Activated CD8-positive, alpha-beta T cell treated with anti-CD3 and anti-CD28 coated beads, Interleukin-2, amount 10 ng/mL, durations not matched to agents 7 days and 5 days (primary cell): ENCODE measurements at places on chromosomes 13 and 19. TPM values are rescaled to one million over a fixed set of nuclear protein-coding genes. Genes with fewer than 3 reads are reported as not detected.

DNA sequence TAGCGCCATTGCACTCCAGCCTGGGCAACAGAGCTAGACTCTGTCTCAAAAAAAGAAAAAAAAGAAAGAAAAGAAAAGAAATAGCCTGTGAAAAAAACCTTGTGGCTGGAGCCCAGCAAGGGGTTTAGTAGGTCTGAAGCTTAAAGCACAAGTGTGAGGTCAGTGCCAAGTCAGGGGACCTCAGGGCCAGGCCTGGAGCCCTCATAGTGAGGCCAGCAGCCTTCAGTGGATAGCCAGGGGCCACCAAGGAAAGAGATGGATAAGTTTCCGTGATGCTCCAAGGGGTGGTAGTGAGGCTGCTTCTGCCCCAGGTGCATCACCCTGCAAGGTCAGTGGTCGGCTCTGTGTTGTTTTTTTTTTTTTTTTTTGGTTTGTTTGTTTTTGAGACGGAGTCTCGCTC lies 12.9 kb downstream of the TINCR start:
- no peaks in the 10 kb centered on the region for H3K27me3 ChIP-seq
- no peaks in the 10 kb centered on the region for H3K4me1 ChIP-seq
- no peaks in the 10 kb centered on the region for H3K36me3 ChIP-seq
- no peak for DNase-seq

DNA sequence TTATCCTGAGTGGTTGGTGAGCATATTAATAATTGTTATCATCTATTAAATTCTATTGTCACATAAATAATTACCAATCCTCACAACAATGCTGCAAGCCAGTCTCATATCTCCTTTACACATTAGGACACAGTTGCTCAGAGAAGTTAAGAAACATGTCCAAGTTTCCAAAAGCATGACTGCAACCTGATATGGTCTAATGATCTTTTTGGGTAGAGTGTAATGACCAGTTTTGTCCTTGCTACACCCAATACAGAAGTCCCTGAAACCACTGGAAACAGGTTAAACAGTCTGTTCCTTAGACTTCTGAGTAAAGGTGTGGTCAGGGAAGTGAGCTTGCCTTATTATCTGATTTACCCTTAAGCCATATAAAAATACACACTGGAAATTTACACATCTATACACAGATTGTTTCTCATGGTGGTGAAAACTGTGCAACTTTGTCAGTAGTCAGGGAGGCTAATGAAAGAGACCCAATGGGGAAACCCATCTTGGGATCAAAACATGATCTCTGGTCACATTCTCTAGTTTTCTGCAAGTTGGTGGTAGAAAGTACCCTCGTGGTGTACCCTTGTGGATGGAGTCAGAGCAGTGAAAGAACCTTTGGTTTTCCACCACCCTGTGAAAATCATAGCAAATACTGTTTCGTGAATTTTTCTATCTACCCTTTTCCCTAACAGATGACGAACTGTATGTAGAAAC lies 146.0 kb upstream of the KLF12 start:
- H3K27me3 ChIP-seq, result peaks cover 6% of the 10 kb centered on the region
- H3K27ac ChIP-seq, result no peak overlapping the region
- no peaks in the 10 kb centered on the region for H3K36me3 ChIP-seq
- DNase-seq, result no peak
- H3K4me1 ChIP-seq, result peaks cover 11% of the 10 kb centered on the region
- no peak overlapping the region for H3K4me3 ChIP-seq

DNA sequence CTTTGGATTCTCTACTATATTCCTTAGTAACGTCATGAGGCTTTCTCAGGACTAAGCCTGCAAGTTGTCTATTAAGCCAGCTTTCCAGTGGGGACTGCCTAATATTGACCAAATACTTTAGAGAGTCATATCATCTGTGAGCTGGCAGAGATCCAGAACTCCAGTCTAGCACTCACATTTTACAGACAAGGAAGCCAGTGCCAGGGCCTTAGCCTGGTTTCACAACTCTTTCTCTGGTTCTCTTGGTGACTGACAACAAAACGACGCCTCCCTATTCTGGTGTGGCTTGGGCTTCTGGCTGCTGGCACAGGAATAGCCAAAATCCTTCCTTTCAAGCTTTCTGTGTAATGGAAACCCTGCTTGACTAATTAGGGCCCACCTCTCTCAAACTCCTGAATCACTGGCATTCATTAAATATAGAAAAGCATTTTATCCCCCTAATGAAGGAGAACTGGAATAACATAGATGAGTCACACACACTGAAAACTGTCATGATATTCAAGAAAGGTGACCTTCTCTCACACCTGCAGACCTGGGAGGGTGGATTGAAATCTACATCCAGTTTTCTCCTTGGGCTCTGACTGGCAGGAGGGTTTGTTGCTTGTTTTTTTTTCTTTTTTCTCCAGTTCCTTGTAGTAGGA lies 75.2 kb upstream of the UBL3 start:
- peaks cover 20% of the 10 kb centered on the region for H3K4me1 ChIP-seq
- DNase-seq, result no peak
- no peaks in the 10 kb centered on the region for H3K36me3 ChIP-seq
- no peak overlapping the region for H3K4me3 ChIP-seq

DNA sequence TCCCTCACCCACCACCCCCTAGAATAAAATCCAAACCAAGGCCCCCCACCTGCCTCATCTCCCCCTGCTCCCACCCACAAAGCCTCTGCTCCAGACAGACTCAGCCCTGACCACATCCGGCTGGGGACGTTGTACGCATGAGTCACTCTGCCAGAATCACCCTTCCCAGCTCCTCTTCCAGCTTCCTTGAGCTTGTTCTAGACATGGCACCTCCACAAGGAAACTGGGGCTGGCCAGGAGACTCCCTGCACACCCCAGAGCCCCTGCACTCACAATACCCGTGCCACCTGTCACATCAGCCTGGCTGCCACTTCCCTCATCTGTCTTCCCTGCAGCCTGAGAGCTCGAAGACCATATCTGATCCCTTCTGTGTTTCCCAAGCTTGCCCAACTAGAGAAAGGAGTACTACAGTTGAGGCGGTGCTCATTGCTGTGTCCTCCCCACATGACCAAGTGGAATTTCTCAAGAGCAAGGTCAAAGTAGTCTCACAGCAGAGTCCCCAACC lies 9.7 kb downstream of the DEDD2 start:
- H3K4me1 ChIP-seq, result peaks cover 52% of the 10 kb centered on the region
- peaks cover 69% of the 10 kb centered on the region for H3K36me3 ChIP-seq
- peak overlapping the region; percentile 20 for H3K4me3 ChIP-seq
- H3K27me3 ChIP-seq, result no peaks in the 10 kb centered on the region

GRCh38 chr13:26910754-26911465 lies 150.3 kb upstream of the GPR12 start:
- H3K36me3 ChIP-seq, result no peaks in the 10 kb centered on the region
- no peak overlapping the region for H3K4me3 ChIP-seq
- H3K27me3 ChIP-seq, result peaks cover 13% of the 10 kb centered on the region

DNA sequence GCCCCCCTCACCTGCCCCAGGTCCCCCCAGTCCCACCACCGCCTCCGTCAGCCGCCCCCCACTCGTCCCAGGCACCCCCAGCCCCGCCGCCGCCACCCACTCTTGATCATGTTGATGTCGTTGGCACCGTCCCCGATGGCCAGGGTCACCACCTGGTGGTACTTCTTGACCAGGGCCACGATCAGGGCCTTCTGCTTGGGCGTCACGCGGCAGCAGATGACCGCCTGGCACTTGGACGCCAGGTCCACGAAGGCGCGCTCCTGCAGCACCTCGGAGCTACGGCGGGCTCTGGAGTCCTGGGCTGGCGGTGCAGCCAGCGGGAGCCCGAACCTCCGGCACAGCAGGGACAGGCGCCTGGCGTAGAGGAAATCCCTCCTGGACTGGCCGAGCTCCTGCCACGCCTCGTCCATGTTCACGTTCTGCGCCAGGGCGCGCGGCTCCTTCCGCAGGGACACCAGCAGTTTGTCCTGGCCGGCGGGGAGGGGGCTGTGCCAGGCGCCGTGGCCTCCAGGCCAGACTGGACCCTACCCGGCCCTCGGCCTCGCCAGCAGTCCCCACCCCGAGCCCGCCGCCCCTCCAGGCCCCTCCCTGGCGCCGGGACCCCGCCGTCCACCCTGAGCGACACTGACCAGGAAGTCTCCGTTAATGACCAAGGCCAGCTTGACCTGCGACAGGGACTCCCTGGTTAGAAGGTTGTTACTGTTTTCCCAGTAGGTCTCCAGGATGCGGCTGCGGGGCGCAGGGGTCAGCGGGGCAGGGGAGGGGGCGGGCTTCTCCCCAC lies 22.6 kb downstream of the ATP8B3 start:
- H3K4me3 ChIP-seq, result no peak overlapping the region
- no peaks in the 10 kb centered on the region for H3K36me3 ChIP-seq
- DNase-seq, result no peak
- H3K4me1 ChIP-seq, result no peaks in the 10 kb centered on the region
- H3K27ac ChIP-seq, result no peak overlapping the region

- peak; percentile 69 for DNase-seq
- H3K27ac ChIP-seq, result peak overlapping the region; percentile 95
- H3K4me3 ChIP-seq, result peak overlapping the region; percentile 77
- peaks cover 15% of the 10 kb centered on the region for H3K4me1 ChIP-seq
Measured at GRCh38 chr13:51614350-51614786, 30.1 kb downstream of the WDFY2 start.

- no peak overlapping the region for H3K27ac ChIP-seq
- H3K4me1 ChIP-seq, result peaks cover 38% of the 10 kb centered on the region
- no peak overlapping the region for H3K4me3 ChIP-seq
- H3K36me3 ChIP-seq, result peaks cover 17% of the 10 kb centered on the region
Measured at GRCh38 chr13:22112956-22113745, 442.3 kb downstream of the FGF9 start.

- peaks cover 26% of the 10 kb centered on the region for H3K4me1 ChIP-seq
- H3K36me3 ChIP-seq, result peaks cover 33% of the 10 kb centered on the region
- H3K27ac ChIP-seq, result no peak overlapping the region
Measured at GRCh38 chr19:55113570-55114039, 3.8 kb downstream of the PPP1R12C start.

DNA sequence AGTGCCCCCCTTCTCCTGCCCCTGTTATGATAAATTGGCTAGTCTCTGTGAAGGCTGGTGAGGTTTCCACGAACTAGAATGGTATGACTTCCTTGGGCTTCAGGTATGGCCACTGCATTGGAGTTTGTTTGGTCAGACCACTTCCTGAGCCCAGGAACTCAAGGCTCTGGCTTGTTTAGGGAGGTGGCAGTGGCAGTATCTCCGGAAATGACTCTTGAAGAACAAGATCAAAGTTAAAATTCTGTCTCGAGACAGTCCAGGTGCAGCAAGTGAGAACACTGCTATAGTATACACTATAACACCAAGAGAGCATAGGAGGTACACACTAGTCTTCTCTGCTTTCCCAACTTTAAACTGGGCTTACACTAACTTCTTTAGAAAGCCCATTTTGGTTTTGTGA lies 309.1 kb downstream of the KLF12 start:
- peak overlapping the region; percentile 77 for H3K27ac ChIP-seq
- H3K4me3 ChIP-seq, result peak overlapping the region; percentile 18
- DNase-seq, result peak; percentile 37
- peaks cover 38% of the 10 kb centered on the region for H3K4me1 ChIP-seq
- H3K27me3 ChIP-seq, result no peaks in the 10 kb centered on the region

GRCh38 chr13:33139184-33139583 lies 123.0 kb downstream of the KL start:
- DNase-seq, result no peak
- no peak overlapping the region for H3K27ac ChIP-seq
- no peaks in the 10 kb centered on the region for H3K27me3 ChIP-seq
- no peak overlapping the region for H3K4me3 ChIP-seq

GRCh38 chr13:100544866-100545683 lies 43.5 kb downstream of the GGACT start:
- H3K4me1 ChIP-seq, result peaks cover 5% of the 10 kb centered on the region
- no peak overlapping the region for H3K27ac ChIP-seq
- H3K4me3 ChIP-seq, result no peak overlapping the region
- no peaks in the 10 kb centered on the region for H3K36me3 ChIP-seq

- H3K4me1 ChIP-seq, result peaks cover 7% of the 10 kb centered on the region
- H3K27ac ChIP-seq, result no peak overlapping the region
- peaks cover 54% of the 10 kb centered on the region for H3K36me3 ChIP-seq
- H3K4me3 ChIP-seq, result no peak overlapping the region
- no peak for DNase-seq
Measured at GRCh38 chr19:23787106-23787505, 28.4 kb upstream of the ZNF681 start.

- no peak overlapping the region for H3K27ac ChIP-seq
- H3K4me3 ChIP-seq, result no peak overlapping the region
Measured at GRCh38 chr13:32647926-32648325, 61.7 kb downstream of the PDS5B start.

DNA sequence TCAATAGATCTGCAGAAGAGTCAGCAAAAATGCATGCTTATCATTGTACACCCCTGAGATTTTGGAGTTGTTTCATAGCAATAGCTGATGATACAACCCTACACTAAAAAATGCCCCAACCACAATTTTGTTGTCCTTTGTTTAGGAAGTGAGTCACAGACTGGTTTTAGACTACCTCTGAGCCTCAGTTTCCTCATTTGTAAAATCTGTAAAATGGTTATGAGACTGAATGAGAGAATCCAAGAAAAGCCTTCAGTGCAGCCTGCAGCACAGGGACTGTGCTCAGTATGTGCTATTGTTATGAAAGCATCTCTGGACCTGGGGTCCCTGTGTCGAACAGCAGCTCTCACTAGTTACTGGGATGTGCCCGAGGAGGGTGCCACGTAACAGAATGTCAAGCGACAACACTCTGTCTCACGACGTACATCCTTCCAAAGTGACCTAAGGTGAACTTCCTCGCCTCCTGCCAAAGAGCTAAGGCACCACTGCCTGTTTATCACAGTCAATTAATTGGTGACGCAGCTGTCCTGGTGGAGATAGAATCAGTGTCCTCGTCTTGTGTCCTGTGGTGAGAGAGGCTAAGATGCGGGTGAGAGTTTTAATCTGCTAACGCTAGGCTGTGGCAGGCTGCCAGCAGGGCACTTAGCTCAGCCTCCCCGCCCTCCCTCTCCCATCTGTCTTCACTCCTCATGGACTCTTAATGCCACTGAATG lies 18.1 kb downstream of the DHRS12 start:
- no peak for DNase-seq
- H3K36me3 ChIP-seq, result no peaks in the 10 kb centered on the region
- no peaks in the 10 kb centered on the region for H3K4me1 ChIP-seq
- no peak overlapping the region for H3K4me3 ChIP-seq
- no peaks in the 10 kb centered on the region for H3K27me3 ChIP-seq
- H3K27ac ChIP-seq, result no peak overlapping the region

GRCh38 chr19:35869327-35870123 lies 1.2 kb downstream of the APLP1 start:
- no peaks in the 10 kb centered on the region for H3K36me3 ChIP-seq
- H3K27ac ChIP-seq, result peak overlapping the region; percentile 2
- H3K27me3 ChIP-seq, result peaks cover 28% of the 10 kb centered on the region

The PLK5 gene
- not detected for total RNA-seq

The SEMA6B gene
- not detected for total RNA-seq

The SKA3 gene
- 51.0 TPM for total RNA-seq

The MAST1 gene
- 1.3 TPM for total RNA-seq
